ENCODE measurements at places on chromosomes 1 and 21. TPM values are rescaled to one million over a fixed set of nuclear protein-coding genes. Genes with fewer than 3 reads are reported as not detected.

GRCh38 chr21:39033878-39034589 is 149.2 kb downstream of the PSMG1 start:
- DNase-seq = no peak

DNA sequence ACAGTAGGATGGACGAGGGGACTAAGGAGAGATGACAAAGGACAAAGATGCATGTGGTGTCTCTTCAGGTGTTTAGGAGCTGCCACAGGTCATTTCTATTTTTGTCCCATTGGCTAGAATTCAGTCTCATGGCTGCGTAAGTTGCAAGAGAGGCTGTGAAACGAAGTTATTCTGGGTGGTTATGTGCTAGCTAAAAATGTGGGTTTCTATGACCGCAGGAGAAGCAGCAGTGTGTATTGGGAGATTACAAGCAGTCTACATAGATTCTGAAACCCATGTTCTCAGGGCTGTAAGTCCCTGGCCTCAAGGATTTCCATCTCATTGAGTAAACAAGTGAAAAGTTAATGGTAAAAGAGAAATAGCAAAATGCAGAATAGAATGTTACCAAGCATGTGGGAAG is 110.7 kb downstream of the SPATA46 start:
- DNase-seq = no peak

GRCh38 chr1:153000294-153000693 is 1.3 kb upstream of the SPRR3 start:
- DNase-seq = no peak

DNA sequence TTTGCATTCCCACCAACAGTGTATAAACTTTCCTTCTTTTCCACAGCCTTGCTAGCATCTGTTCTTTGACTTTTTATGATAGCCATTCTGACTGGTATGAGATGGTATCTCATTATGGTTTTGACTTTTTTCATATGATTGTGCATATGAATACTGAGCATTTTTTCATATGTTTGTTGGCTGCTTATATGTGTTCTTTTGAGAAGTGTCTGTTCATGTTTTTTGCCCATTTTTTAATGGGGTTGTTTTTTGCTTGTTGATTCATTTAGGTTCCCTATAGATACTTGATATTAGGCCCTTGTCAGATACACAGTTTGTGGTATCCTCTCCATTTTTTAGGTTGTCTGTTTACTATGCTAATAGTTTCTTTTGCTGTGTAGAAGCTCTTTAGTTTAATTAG is 185.8 kb upstream of the SPAG17 start:
- DNase-seq = no peak

Gene CAPN8
- 0.68 TPM for total RNA-seq

Gene SCP2
- 50.4 TPM for total RNA-seq

Gene OR10X1
- total RNA-seq = not detected

Gene VAV3
- 13.4 TPM for total RNA-seq

Measured in T-cell (primary cell).